ENCODE measurements at places on chromosomes 16 and 17.

GRCh38 chr16:1834096-1834495 is 7.1 kb downstream of the FAHD1 start:
- no peak for DNase-seq

- no peak for DNase-seq
These were observed 13.8 kb downstream of the SMIM5 start for GRCh38 chr17:75647061-75647460.

DNA sequence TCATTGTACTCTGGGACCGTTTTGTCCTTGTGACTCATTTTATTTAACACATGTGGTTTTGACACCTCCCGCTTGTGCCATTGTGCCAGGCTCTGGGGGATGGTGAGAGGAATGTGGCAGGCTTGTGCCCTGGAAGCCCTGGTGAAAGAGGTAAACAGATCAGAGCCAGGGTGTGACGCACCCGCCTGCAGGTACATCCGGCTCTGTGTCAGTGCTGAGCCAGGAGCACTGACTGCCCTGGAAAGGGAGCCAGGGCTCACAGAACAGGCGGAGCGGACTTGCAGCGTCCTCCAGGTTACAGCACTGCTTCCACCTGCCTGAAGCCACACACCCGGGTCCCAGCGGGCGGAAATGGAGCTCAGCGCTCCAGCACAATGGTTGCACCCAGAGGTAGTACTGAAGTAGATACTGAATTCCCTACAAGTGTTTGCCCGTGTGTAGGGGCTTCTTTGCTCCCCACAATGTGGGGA is 30.6 kb downstream of the CDRT15 start:
- no peak for DNase-seq

GRCh38 chr16:30063278-30063892 is 2.2 kb upstream of the ALDOA start:
- no peak for DNase-seq

DNA sequence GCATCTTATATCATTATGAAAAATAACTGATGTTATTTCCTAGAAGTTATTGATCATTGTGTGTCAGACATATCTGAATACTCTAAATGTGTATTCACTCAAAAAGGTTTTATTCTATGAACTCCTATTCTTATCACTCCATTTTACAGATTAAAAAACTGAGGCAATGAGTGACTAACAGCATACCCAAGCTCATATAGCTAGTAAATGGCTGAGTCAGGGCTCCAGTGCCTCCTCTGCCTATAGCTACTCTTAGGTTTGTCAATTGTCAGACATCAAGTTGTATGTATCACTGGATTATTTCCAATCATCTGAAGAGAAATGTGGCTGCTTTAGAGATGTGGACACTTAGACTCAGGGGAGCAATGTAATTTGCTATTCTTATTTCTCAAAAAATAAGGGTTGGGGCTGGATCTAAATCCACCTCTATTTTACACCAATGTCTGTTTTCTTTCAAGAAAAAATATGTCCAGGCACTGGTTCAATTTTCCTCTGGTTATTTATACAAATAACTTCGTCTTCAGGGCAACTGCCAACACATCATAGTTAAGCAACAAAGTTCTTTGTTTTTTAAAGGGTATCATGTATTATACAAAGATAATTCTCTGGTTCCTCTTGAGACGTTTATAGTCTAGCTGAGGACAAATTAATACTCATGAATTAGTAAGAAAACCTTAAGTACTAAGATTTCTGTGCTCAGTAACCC is 328.9 kb upstream of the MAF start:
- DNase-seq = no peak

GRCh38 chr16:28580726-28581315 is 16.0 kb downstream of the SULT1A2 start:
- DNase-seq = no peak

GRCh38 chr17:12089809-12090384 is 69.2 kb downstream of the MAP2K4 start:
- DNase-seq = no peak

GRCh38 chr16:56611281-56611833 is 3.0 kb downstream of the MT2A start:
- no peak for DNase-seq

- DNase-seq = no peak
These were observed 27.5 kb downstream of the OMG start for GRCh38 chr17:31269578-31269983.

DNA sequence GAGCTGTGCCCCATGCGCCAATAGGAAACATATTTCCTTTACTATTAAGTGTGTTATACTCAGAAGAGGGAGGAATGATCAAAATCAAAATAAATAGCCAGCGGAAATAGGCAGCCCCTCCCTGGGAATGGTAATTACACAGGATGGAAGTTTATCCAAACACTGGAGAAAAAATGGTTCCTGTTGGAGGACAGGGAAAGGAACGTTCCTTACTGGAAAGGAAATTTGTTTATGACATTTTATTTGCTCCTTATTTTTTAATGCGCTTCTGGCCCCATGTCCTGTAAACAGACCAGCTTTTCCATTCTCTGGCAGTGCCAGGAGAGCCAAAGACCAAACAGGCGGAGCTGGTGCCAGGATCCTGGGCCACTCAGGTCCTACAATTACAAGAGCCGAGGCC is 273.7 kb downstream of the SOX9 start:
- no peak for DNase-seq

DNA sequence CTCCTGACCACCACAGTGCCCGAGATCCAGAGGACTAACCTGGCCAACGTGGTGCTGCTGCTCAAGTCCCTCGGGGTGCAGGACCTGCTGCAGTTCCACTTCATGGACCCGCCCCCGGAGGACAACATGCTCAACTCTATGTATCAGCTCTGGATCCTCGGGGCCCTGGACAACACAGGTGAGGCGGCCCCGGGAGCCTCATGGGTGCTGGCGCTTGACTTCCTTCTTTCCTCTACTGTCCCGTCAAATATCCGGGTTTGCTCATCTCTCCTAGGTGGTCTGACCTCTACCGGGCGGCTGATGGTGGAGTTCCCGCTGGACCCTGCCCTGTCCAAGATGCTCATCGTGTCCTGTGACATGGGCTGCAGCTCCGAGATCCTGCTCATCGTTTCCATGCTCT is 13.7 kb downstream of the DHX38 start:
- DNase-seq = no peak

DNA sequence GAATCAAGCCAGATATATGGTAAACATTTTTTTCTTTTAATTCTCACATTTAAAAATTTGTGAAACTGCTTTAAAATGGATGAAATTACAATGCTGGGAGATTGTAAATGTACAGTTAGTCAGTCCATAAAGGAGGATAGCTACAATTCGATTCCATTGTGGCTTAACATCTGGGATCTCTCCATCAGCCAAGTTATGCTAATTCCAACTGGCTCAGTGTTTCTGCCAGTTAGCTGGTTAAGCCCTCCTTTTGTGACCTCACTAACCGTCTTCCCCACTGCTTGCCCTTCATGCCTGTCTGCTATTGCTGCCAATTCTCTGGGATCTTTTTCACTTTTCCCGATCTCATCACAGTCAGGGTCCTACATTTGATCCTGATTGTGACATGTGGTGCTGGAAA is 1347.6 kb downstream of the CDH11 start:
- DNase-seq = no peak

GRCh38 chr16:22753451-22753850 is 60.5 kb upstream of the HS3ST2 start:
- no peak for DNase-seq

DNA sequence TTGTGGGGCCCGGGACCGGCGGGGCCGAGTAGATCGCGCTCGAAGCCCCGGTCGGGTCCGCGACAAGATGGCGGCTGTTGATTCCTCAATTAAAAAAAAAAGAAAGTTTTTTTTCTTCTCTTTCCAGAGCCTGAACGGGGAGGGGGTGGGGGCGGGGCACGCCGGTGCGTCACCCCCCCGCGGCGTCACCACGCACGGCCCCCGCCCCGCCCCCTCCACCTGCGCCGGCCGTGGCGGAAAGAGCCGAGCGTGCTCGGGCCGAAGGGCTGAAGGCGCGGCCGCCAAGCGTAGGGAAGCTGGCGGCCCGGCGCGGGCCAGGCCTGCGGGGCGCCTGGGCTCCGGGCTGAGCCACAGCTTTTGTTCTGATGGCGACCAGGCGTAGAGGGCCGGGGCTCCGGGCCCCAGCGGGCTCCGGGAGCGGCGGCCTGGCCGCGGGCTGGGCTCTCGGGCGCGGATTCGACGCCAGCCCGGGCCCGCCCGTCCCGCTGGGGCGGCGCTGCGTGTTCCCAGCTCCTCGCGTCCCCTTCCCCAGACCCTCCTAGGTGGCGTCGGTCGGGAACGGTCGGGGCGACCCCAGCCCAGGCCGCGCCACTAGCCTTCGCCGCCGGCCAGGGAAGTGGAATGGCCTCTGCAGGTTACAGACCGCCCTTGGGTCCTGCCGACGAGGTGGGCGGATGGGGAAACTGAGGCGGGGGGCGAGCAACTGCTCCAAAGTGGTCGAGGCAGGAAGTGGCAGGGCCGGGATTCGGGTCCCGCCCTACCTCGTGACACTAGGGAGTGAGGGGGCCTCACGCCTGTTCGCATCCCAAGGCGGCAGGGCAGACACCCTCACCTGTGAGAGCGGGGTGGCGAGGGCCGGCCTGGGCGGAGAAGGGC is at the start of gene CREBBP:
Gene CREBBP, minus strand, starts transcription at position 91 of the 876 bp plus-strand sequence. CDS start 797 bp downstream, outside the sequence.
- peak; percentile 91 for DNase-seq

DNA sequence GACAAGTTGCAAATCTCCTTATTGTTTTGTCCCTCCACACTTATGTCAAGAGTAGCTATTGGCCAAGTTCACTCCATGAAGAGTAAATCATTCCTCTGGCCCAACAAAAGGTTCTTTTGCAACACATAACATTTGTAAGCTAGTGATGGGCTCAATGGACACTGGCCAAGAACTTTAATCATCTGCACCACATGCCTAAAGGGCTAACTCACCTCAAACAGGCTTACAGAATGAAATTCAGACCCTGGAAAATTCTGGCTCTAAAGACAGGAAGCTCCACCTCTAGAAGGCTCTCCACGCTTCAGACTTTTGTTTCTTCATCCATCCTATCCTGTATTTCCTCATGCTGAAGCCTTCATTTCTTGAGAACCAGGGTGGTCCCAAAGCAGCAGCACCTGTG is 10.9 kb upstream of the ANKFN1 start:
- no peak for DNase-seq

- no peak for DNase-seq
These were observed 294.5 kb downstream of the SNX29 start for GRCh38 chr16:12271006-12271405.

Measured in hematopoietic multipotent progenitor cell treated with erythropoietin and hydrocortisone succinate and interleukin-3 and kit ligand, for 17 days (in vitro differentiated cells).